GM04504 (cell line): ENCODE measurements at places on chromosomes 3 and 15.

DNA sequence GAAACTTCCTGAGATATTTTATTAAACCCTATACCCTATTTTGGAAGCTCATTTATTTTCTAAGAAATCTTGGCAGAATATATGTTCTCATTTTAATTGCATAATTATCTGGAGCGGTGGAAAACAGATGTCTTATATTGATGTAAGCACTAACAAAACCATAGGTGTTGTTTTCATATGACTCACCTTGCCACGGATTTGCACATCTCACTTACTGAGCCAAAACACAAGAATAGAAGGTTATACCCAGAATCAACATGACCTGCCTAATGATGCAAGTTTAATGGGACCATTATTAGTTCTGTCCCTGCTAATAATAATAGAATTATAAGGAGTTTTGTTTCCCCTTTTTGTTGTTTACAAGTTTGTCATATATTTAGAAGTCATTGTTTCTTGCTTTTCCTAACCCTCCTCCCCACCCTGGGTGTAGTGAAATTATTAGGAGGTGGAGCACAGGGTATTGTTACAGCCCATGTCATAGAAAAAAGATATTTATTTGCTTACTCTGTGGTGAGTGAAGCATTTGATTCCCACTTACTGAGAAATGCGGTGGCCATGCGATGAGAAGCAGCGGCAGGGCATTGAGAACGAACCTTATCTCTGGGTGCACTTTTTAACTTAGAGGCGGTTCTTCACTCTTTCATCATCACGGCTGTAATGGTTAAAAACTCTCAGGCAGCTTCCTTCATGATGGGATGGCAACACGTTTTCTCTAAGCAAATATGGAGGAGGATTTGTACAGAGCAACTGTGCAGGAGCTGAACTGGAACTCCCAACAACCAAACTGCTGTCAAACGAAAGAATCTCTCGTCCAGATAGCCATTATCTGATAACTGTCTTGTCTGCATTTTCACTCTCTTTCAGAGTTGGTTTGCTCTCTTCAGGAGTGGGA is 521 bp downstream of the IL5RA start:
- no peak for DNase-seq

DNA sequence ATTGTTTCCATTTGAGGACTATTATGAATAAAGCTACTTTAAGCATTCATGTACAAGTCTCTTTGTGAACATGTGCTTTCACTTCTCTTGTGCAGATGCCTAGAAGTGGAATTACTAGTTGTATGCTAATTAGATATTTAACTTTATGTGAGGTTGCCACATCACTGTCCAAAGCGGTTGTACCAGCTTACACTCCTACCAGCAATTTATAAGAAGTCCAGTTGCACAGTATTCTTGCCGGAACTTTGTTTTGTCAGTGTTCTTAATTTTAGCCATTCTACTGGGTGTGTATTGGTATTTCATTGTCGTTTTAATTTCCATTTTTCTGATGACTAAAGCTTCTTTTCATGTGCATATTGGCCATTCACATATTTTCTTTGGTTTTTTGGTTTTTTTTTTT is 29.1 kb downstream of the SEMA3G start:
- no peak for DNase-seq

DNA sequence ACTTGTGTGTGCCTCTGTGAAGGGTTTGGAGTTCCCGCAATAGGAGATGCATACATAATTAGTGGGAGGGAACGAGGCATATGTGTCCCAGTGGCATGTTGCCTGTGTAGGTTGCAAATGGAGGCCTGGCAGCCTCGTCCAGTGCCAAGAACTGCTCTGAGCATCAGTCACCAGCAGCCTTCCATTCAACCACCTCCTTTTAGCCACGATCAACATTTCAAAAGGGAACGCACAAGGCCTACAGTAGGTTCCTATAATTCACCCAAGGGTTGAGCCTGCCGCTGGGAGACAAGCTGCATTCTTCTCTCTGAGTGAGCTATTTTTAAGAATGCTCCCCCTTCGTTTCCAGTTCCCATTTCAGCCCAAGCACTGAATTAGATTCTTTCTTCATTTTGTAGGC is 78.8 kb upstream of the CTNNB1 start:
- DNase-seq, result no peak

GRCh38 chr15:63077952-63078351 is 35.4 kb downstream of the TPM1 start:
- no peak for DNase-seq

DNA sequence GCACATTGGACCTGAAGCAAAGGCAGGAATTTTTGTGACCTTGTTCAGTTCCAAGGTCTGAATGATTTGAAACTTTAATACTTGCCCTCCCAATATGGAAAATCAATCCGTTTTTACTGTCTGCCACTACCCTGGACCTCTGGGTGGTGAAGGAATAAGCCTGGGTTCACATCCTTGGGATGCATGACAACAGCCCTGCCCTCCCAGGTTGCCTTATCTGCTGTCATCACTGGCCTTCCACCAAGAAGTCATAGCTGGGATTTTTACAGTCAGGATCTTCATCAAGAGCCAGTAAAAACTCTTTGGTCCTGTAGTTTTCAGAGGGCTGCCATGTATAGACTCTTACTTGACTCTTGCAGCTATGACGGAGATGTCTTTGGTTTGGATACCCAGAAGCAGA is 128.6 kb downstream of the MYLK start:
- DNase-seq, result no peak

DNA sequence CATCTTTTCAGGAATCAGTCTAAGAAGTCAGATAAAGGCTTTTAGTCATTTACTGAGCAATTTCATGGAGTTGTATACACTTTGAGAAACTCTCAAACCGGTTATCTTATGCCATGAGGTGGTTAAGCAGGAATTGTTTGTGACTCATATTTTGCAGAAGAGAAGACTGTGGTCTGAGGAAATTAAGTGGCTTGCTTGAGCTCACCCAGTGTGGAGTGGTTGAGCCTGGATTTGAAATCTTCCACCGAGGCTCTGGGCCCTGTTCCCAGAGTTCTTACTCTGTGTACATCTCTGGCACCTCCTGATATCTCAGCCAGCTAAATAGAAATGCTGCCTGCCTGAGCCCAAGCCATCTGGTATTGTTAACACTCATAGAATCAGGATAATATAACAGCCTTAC is 37.8 kb upstream of the BCL6 start:
- peak; percentile 83 for DNase-seq

- peak; percentile 99 for DNase-seq
These were observed 151.2 kb upstream of the CDIN1 start for GRCh38 chr15:36428102-36428845.

GRCh38 chr15:90087454-90088154 is 14.7 kb downstream of the IDH2 start:
- no peak for DNase-seq

GRCh38 chr15:78131295-78132061 is at the start of gene CIB2:
Gene CIB2 (minus strand): TSS chr15:78131445. CDS start chr15:78131215, 230 bp downstream.
- DNase-seq, result peak; percentile 38

GRCh38 chr3:157274644-157275137 is 114.7 kb upstream of the CCNL1 start:
- peak; percentile 55 for DNase-seq

DNA sequence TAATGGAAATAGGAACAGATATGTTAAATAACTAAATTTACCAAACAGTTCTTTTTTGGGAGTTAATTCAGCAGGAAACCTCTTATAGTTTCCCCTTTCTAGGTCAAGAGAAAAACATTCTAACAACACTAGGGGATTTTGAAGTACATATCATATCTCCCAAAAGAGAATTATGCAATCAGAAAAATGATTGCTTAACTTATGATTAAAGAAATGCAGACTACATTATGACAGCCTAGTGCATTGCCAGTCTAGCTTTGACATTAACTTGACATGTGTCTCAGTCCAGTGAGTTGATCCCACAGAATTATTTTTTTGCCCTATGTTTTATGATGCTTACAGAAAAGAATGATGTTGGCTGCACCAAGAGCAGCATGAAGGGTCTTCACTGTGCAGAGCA is 31.7 kb upstream of the NPHP3 start:
- DNase-seq, result no peak

DNA sequence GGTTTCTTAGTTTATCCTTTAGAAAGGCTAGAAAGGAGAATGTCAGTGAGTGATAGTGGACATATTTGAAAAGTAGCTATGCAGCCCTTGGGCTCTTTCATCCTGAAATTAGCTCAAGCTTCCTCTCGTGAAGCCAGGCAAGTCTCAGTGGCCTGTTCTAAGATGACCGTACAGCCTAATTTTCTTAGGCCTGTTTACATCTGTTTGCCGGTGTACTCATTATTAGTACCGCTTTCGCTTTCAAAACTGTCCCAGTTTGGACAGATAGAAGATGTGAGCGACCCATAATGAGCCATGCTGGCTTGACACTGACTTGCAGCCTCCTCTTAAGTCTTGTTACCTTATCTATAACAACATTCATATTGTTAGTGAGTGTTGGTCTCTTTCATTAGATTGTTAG is 5.7 kb upstream of the ARL14 start:
- no peak for DNase-seq
